NCI-H526 treated with DMSO at 0.1 percent for 48 hours (cell line): ENCODE measurements at places on chromosomes 3 and 15.

GRCh38 chr3:27073912-27074311 is 295.3 kb downstream of the NEK10 start:
- no peak for DNase-seq

DNA sequence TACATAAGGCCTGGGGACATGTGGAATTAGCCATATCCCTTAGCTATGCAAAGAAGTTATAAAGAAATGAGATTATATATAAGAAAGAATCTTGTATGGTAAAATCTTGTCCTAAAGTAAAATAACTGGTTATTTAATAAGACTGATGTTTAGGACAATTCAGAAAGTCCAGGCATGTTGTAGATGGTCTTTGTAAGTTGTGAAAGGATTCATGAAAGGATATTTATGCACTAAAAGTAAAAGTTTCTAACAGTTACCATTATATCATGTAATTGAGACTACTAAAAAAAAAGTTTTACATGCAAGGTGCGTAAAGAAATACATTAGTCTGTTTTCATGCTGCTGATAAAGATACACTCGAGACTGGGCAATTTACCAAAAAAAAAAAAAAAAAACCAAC is 146.3 kb downstream of the FMN1 start:
- no peak for DNase-seq

DNA sequence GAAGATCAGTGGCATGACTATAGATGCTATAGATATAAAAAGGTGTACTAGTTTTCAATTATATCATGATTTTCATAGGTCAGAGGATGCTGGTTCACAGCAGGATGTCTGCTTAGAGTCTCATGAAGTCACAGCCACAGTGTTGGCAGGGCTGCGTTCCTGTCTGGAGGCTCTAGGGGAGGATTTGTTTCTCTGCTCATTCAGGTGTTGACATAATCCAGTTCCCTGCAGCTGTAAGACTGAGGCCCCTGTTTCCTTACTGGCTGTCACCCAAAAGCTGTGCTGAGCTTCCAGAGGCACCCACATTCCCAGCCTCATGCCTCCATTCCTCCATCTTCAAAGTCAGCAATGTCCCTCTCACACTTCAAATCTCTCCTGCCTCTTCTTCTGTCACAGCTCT is 170.7 kb downstream of the OCA2 start:
- no peak for DNase-seq

- DNase-seq, result no peak
Measured at GRCh38 chr3:136050250-136050649, 84.7 kb downstream of the PPP2R3A start.

DNA sequence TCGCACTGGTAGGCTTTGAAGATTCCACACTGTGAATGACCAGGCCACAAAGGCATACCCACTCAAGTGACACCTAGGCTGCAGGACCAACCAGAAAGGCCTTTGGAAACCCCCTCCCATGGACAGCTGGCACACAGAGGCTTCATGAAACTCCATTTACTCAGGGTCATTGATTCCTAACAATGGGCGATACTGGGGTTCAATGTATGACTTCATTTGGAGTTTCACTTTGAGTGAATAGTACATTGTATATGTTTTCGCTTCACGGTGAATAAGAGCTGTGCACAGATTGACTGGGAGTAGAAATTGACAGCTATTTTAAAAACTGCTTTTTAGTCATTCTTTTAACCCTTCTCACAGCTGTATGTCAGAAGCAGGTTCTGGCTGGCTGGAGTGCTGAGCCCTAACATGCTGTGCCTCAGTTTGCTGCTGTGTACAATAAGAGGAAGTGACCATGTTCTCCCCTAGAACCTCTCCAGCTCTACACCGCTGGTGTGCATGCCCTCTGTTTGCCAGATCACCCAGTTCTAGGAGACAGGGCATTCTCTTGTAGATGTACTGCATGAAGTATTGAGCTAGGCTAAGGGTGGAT is 15.4 kb upstream of the CX3CR1 start:
- DNase-seq, result no peak

- no peak for DNase-seq
Measured at GRCh38 chr15:77851691-77852090, 219.0 kb upstream of the LINGO1 start.

GRCh38 chr3:121822973-121823372 is 11.9 kb downstream of the IQCB1 start:
- no peak for DNase-seq

GRCh38 chr3:64332459-64333350 is 107.4 kb upstream of the PRICKLE2 start:
- DNase-seq, result no peak

DNA sequence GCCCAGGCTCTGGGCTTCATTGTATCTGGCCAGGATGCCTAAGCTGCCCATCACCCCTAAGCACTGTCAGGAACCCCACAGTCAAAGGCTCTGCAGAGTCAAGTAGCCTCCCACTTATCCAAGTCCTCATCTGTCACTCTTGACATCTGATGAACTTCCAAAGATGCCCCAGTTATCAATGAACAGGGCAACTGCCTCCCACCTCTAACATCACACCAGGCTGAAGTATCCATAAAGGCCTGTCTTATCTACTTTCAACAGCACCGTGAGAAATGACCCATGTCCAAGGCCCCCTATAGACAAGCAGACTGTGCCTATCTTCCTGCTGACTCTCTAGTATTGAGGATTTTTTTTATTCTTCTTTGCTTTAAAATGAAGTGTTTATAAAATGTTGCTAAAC is 56.4 kb downstream of the TRIM69 start:
- no peak for DNase-seq

DNA sequence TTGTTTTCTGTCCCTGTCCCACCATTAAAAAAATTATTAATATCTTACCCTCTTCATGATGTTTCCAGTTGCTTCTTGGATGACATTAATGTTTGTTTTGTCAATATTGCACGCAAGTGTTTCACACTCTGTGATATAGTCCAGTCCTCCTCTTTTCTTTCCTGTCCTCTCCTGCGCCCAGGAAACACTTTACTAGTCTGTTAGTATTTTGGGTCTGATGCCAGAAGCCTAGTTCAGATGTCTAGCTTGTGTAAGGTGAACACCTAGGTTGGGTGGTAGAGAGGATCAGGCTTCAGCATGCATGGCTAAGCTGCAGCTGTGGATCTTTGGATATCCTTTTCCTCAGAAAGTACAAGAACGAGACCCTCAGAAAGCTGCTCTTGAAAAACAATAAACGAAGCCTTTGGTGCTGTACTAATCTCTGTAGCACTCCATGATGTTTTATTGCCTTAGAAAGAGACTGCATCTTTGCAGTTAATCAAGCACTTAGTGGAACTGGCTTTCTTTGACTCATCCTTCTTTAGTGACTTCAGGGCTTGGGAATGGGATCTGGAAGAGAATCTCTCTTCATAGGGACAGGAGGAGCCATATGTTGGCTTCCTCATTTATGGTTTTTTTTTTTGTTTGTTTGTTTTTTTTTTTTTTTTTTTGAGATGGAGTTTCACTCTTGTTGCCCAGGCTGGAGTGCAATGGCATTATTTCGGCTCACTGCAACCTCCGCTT is 253.4 kb downstream of the LPP start:
- DNase-seq, result no peak

- peak; percentile 54 for DNase-seq
Measured at GRCh38 chr3:137764001-137764433, at the start of gene SOX14. Gene SOX14, plus strand, starts transcription at chr3:137764315. Its CDS starts 470 bp downstream, at chr3:137764785.

DNA sequence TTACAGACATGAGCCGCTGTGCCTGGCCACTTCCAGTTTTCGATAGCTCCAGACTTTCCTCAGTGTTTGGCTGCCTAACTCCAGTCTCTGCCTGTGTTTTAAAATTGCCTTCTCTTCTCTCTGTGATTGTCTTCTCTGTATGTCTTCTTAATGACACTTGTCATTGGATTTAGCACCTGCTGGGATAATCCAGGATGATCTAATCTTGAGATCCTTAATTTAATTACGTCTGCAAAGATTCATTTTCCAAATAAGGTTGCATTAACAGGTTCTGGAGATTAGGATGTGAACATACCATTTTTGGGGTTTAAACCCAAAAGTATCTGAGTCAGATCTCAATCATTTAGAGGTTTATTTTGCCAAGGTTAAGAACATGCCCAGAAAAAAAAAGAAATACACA is 222.2 kb upstream of the PDZRN3 start:
- DNase-seq, result no peak

- DNase-seq, result no peak
Measured at GRCh38 chr15:70531576-70531975, 231.8 kb downstream of the UACA start.

DNA sequence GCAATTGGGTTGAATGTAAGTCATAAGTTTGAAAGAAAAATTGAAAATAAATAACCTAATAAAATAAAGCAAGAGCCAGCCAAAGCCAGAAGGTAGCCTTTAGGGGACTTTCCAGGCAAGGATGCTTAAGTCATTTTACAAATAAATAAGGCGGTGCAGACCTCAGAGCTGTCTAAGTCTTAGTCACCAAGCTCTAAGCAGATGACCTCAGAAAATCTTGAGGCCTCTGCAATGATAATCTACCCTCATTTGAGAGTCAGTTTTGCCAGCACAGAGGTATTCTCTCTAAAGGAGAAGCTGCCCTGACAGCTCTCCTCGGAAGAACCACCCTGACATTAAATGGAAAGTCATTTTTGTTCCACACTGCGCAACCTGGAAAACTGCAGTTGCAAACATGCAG is 113.9 kb downstream of the OXNAD1 start:
- DNase-seq, result no peak

DNA sequence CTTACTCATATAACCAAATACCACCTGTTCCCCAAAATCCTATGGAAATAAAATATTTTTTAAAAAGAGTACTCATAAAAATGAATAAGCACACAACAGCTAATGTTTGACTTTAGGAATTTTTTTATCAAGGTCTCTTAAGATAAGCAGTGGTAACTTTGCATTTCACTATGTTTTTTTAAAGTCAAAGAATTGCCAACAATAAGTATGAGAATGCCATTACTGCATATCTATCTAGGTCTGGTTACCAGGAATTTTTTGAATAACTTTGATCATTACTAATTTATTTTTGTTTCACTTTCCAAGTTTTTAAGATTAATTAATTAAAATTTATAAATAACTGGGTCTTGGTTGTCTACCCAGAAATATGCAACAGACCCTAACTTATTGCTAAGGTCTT is 41.5 kb downstream of the PLSCR4 start:
- DNase-seq, result no peak

- peak; percentile 90 for DNase-seq
Measured at GRCh38 chr15:65610871-65611718, at the start of gene INTS14. Gene INTS14, minus strand, starts transcription at chr15:65611131. Its CDS starts 3,751 bp downstream, at chr15:65607380.

GRCh38 chr3:153070511-153070868 is 91.5 kb upstream of the RAP2B start:
- no peak for DNase-seq

DNA sequence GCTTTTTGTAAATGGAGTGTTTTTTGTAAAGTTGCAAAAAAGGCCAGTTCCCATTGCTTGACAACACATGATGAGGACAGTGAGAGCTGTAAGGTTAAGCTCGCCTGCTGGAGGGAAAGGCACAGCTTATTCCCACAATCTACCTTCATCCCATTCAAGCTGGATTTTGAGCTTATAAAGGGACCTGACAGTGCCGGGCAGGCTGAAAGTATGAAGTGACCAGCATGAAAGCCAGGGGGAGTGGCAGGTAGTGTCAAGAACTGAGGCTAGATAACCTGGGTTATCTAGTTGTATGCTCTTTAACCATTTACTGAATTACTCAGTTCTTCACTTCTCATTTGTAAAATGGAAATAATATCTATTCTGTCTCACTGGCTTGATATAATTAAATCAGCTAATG is 52.3 kb upstream of the KPNA4 start:
- no peak for DNase-seq

DNA sequence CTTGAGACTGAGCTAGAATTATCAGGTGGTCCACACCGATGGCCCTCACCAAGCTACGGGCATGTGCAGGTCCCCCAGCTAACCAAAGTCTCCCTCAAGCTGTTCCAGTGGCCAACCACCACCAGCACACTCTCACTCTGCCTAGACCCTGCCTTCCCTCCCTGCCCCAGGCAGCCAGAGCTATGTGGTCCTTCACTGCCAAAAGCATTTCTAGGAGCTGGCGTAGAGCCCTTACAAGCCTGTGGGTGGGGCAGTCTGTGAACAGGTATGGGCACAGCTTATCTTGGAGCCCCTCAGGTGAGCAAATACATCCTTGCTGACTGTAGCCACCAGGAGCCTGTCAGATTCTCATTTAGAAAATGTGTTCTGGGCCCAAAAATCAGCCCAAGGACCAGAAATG is 159.8 kb upstream of the PPP2R3A start:
- DNase-seq, result no peak

DNA sequence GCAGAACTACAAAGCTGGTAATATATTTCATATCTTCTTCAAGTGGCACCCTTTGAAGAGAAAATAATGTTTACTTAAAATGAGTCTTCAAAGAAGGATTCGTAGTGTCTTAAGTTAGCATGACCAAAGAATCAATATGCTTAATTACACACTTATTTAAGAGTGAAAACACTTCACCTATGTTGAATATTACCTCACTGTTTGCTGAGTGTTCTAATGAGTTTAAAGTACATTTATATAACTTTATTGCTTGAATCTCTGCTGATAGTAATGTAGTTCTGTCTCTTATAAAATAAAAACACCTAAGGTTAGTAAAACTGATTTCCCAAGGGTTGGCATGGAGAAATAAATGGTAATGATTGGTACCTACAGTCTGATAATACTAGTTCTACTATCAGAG is 143.3 kb upstream of the SLC2A2 start:
- no peak for DNase-seq
